ENCODE measurements at places on chromosomes 11 and 22. TPM values are rescaled to one million over a fixed set of nuclear protein-coding genes. Genes with fewer than 3 reads are reported as not detected.

Gene CCND1
- polyA plus RNA-seq: 155 TPM

Gene OR52E4
- polyA plus RNA-seq: not detected

Gene ASRGL1
- 50.6 TPM for polyA plus RNA-seq

Gene TMEM109
- polyA plus RNA-seq: 116 TPM

Gene RFPL1
- polyA plus RNA-seq: 1.3 TPM

Gene HSCB
- 16.1 TPM for polyA plus RNA-seq

Gene ABCG4
- polyA plus RNA-seq: 0.70 TPM

Gene TFIP11
- polyA plus RNA-seq: 40.6 TPM

Gene GPHA2
- 3.5 TPM for polyA plus RNA-seq

Gene BRSK2
- 0.64 TPM for polyA plus RNA-seq

- no peak for DNase-seq
Observed at GRCh38 chr11:43944761-43945311, 2.4 kb downstream of the C11orf96 start.

- no peak for DNase-seq
Observed at GRCh38 chr11:85619499-85619898, 7.6 kb downstream of the DLG2 start.

DNA sequence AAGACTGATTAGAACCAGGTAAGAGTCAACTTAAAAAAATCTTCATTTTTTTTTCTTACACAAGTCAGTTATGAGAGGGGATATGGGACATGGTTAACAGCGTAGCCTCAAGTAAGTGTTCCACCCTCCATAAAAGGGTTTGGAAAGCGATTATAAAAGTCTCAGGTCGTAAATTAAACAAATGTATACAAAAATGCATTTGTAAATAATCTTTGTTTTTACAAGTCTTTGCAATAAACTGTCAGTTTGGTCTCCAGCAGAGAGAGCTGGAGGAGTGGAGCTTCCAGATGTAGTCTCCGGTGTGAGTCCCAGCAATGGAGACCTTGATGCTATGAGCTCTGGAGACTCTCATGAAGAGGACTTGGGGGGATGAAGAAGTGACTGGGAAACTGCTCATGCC lies 99.8 kb upstream of the TP53AIP1 start:
- no peak for DNase-seq

- no peak for DNase-seq
Observed at GRCh38 chr11:20671856-20672546, 2.6 kb downstream of the NELL1 start.

DNA sequence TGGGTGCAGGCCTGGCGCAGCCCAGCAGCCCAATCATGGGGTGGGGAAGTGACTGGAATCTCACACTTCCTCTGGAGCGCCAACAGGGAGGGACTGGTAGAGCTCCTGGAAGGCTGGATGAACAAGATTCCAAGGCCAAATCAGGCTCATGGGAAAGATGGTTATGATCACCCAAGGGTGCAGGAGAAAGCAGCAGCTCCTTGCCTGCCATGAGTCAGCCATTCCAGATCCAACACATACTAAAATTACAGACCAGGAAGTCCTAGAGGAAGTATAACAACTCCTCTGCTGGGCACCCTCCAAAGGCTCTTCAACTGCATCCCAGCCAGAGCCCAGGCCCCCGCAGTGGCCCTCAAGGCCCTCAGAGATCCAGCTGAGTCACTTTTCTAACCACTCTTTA lies 427.3 kb downstream of the TENM4 start:
- no peak for DNase-seq

DNA sequence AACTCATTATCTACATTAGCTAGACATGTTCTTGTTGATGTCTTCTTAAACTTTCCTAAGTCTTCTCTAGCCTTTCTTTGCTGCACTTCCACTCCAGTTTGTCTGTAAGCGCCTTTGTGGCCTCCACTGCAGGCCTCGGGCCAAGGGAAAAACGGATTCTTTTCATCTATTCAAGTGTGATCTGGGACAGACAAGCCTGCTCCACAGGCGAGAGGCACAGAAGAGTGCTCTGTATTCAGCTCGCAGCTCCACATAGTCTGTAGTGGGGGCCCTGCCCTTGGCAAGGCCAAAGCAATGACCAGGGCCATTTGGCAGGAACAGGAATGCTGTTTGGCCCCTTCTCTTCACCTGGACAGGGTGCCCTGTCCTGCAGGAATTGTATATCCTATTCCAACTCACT lies 84.1 kb upstream of the BARX2 start:
- no peak for DNase-seq

DNA sequence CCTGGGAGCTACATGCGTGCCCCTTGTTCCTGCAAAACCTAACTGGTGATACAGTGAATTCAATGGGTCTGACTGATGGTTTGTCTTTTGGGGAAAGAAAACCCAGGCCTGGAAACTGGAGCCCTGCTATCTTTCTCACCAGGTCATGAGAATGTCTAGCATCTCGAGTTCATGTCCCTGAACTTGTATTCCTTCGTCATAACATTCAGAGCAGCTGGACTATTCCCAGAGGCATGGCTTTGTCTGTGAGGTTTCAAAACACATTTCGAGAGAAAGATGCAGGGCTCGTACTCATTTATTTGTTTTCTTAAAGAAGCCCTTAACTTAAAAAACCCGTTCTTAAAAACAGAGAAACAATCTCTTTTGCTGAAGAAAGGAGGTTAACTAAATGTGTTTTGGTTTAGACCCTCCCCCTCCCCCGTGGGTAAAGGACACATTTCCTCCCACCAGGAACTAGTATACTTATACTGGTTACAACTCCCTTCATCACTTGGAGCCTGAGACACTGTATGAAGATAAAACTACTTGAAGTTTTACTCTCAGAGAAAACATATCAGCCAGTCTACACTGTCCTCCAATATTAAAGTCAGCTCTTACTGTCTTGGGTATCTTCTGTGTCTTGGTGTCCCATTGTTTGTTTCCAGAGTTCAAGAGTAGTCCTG lies 43.2 kb downstream of the ME3 start:
- no peak for DNase-seq

- no peak for DNase-seq
Observed at GRCh38 chr11:134555510-134555909, 143.5 kb upstream of the B3GAT1 start.

- DNase-seq: no peak
Observed at GRCh38 chr11:116715383-116715782, 57.4 kb downstream of the BUD13 start.

GRCh38 chr22:47174671-47175112 lies 412.2 kb downstream of the TBC1D22A start:
- DNase-seq: no peak

DNA sequence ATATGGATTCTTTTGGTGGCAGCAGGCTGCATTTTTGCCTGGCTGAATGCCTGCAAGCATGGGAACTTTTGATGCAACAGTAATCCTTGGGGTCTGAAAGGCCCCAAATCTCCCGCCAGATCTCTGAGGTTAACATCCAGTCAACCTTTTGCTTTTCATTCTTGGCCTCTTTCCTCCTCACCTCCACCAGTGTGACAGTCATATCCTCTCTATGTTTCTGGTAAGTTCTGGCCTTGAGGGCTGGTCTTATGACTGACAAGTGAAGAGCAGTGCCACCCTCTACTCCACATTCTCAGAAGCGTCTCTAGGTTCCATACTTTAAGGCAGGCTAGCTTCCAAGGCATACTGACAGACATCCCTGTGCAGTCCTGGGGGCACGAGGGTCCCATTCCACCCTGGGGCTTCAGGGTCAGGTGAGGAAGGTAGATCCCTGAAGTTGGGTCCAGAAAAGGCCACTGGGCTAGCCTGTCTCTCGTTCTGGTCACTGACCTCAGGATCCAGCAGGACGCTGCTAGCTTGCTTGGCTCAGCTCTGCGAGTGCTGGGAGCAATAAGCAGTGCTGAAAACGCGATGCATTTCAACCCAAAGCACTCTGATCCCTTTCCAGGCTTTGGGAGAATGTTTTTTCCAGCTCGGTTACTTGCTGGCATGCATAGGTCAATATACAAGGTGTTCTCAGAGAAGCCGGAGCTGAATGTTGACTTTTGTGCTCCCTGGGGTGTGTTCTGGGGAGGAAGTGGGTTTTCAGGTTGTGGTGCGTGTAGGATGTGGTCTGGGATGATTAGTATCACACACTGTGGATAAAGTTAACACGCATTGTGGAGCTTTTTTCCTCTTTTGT lies 75.2 kb downstream of the PTPRJ start:
- DNase-seq: peak; percentile 57

DNA sequence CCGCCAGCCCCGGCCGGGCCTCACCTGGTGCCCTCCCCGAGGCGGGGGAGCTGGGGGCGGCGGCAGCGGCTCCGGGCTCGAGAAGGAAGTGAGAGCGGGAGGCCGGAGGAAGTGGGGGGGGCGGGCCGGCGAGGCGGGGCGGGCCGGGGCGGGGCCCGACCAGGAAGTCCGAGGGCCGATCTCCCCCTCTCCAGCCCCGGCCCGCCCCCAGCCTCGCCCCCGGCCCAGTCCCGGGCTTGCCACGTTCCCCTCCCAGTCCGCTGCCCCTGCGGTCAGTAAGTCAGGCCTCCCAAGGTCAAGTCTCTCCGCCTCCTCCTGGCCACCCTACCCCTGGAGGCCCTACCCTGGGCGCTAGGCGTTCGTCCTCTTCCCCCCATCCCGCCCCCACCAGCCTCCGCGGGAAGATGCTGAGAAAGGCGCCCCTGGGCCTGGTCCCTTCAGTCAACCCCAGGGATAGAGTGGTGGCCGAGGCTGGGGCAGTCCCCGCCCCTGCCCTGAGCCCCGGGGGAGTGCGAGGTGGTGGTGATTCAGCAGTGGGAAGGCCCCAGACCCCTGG lies at the start of gene RHOG:
RHOG (minus strand) TSS at position 90 of the 556 bp plus-strand sequence. CDS start 12,821 bp downstream, outside the sequence.
- peak; percentile 54 for DNase-seq

- no peak for DNase-seq
Observed at GRCh38 chr11:67280788-67281551, 8.1 kb upstream of the ANKRD13D start.

- no peak for DNase-seq
Observed at GRCh38 chr11:87141980-87142514, 104.3 kb downstream of the TMEM135 start.

DNA sequence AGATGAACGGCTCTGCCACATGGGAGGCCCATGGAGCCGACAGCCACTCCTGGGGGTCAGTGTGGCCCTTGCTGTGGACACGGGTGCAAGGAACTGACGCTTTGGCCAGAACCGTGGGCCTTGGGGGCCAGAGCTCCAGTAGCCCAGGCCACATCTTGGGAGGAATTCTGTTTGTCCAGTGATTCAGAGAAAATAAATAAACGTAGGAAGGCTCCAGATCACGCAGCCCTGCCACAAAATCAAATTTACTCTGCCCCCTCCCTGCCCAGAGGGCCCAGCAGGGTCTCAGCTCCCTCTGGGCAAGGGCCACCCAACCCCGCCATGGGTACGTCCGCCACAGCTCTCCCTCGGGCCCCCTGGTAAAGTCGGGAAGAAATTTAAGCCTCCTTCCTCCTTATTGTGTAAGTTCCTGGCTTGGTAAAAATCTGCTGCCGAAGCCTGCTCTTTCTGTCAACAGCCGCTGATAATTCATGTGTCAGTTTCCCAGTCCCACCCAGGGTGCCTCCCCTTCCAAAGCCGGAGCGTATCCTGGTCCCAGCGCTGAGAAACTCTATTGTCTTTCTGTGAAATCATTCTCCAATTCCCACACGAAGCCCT lies 6.9 kb upstream of the MUC5AC start:
- DNase-seq: no peak

- no peak for DNase-seq
Observed at GRCh38 chr22:44045145-44045544, 21.0 kb downstream of the PARVB start.

DNA sequence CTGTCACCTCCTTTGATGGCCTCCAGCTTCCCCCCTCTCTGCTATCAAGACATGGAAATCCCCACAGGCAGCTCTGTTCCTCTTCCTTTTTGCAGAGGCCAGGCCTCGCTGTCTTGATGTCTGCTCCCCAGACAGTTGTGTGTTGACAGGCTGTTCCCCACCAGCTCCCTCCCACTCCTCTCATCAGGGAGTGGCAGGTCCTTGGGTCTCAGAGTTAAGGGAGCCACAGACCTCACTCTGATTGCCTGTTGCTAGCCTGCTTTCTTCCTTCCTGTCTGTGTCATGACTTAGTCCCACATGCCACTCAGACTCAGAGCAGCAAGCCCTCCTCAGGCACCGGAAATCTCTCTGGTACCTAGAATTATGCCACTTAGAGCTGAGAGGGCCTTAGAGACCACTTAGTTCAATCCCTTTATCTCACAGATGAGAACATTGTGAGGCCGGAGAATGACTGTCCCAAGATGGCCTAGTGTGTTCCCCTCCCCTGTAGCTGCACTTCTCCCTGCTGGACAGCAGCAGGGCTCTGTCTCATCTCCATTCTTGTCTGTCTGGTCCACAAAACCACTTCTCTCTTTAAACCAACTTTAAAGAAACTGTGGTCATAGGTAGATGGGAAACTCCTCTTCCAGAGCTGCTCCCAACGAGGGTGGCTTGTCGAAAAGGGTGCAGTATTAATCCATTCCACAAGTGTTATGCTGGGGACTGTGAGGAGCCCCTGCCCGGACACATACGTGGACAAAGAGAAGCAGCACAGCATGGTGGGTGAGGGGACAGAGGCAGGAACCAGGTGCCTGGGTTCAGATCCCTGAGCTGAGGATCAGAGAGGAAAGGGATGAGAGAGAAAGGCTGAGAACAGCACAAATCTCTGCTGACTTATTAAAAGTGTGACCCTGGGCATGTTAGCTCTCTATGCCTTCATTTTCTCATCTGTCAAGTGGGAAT lies 4.2 kb downstream of the AMPD3 start:
- no peak for DNase-seq

DNA sequence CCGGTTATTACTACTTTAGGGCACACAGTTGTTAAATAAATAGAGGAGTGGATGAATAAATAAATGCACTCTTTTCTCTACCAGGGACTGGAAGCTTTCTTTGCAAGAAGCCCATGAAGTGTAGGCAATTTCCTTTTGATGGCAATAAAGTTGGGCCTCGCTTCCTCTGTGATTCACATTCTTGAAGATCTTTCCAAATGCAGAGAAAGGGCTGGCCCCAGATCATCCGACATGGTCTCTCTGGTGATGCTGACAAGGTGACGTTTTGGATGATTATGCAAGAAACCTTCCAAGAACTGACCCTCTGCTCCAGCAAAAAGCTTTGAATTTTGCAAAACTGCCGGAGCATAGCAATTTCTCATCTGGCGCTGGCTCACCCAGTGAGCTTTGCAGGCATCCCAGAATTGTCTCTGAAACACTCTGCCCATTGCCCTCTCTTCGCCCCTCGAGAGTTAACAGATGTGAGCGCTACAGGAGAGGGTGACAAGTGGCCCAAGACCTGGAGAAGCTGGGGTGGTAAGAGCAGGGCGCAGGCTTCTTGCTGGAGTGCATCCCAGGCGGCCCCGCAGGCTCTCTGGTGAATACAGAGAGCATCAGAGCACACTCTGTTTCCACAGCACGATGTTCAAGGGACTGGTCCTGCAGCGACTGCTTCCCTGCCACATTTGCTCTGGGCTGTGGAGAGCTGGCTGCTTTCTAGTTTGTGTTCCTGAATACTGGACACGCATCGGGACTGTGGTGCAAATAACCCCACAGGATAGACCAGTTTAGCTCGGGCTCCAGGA lies 11.5 kb upstream of the IFT27 start:
- no peak for DNase-seq

DNA sequence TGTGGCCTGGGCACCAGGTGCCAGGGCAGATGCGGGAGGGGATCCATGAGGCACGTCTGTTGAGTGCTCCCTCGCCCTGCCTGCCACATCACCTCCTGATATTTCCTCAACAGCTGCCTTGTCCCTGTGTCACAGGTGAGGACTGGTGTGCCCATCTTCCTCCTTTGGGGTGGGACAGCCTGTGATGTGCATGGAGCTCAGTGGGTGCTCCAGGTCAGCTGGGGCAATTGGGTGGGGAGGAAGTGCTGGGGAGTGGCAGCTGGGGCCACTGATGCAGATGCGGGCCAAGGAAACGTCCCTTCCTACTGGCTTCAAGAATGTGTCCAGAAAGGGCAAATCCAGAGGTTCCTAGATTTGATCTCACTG lies 83.6 kb downstream of the MORC2 start:
- DNase-seq: no peak

GRCh38 chr11:87260811-87261210 lies 223.1 kb downstream of the TMEM135 start:
- DNase-seq: no peak

Data from left renal pelvis (tissue), 4 donors.